Left kidney (tissue), 8 donors: ENCODE measurements at places on chromosomes 7 and 10. TPM values are rescaled to one million over a fixed set of nuclear protein-coding genes. Genes with fewer than 3 reads are reported as not detected.

ELFN1 gene
- polyA plus RNA-seq, result 9.3 TPM

ANKRD61 gene
- polyA plus RNA-seq, result 3.4 TPM

AOC1 gene
- polyA plus RNA-seq, result 54.2 TPM

NXPH1 gene
- 0.25 TPM for polyA plus RNA-seq

CLRN3 gene
- polyA plus RNA-seq, result 22.5 TPM

PNLIPRP1 gene
- polyA plus RNA-seq, result 0.13 TPM

STN1 gene
- 24.1 TPM for polyA plus RNA-seq

DDIT4 gene
- polyA plus RNA-seq, result 37.7 TPM

PALD1 gene
- polyA plus RNA-seq, result 10.1 TPM

ACTA2 gene
- 158 TPM for polyA plus RNA-seq

CBX3 gene
- 391 TPM for polyA plus RNA-seq

DPP6 gene
- 44.9 TPM for polyA plus RNA-seq

ZNF735 gene
- not detected for polyA plus RNA-seq

CACNA2D1 gene
- 33.9 TPM for polyA plus RNA-seq

IDI1 gene
- 63.7 TPM for polyA plus RNA-seq

EMX2 gene
- polyA plus RNA-seq, result 177 TPM

OR2A1 gene
- 1.2 TPM for polyA plus RNA-seq

POLR2J2 gene
- polyA plus RNA-seq, result 4.4 TPM

KLF14 gene
- 0.76 TPM for polyA plus RNA-seq

GRM3 gene
- polyA plus RNA-seq, result 0.13 TPM

SLC13A4 gene
- polyA plus RNA-seq, result 6.2 TPM

IFIT3 gene
- 14.2 TPM for polyA plus RNA-seq

RBP3 gene
- polyA plus RNA-seq, result 0.10 TPM

SPDYE3 gene
- polyA plus RNA-seq, result 9.6 TPM

VIPR2 gene
- polyA plus RNA-seq, result 2.6 TPM

EEPD1 gene
- polyA plus RNA-seq, result 9.1 TPM

FAM180A gene
- not detected for polyA plus RNA-seq

NYAP1 gene
- 1.6 TPM for polyA plus RNA-seq

RAMP3 gene
- polyA plus RNA-seq, result 8.2 TPM

PGAM2 gene
- 1.1 TPM for polyA plus RNA-seq

TMEM236 gene
- polyA plus RNA-seq, result 0.37 TPM

WASHC2A gene
- polyA plus RNA-seq, result 91.0 TPM

FOXI2 gene
- 1.2 TPM for polyA plus RNA-seq
